Effector memory CD8-positive, alpha-beta T cell (primary cell): ENCODE measurements at places on chromosomes 3 and 15.

DNA sequence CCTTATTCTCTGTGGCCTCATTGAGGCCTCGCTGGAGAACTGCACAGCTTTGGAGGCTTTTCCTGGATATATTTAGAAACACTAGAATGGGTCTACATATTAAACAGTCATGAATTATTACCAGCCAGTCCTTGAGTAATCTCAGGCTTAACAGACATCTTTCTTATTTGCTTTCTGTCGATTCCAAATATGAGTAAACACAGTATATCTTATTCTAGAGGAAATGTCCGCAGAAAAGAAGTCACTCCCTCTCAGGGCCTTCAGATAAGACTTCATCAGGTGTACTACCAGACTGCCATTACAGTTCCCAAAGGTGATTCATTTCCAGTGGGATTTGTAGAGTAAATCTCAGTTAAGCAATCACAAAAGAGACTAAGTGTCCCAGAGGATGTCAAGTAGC, 310.7 kb downstream of the RBMS3 start:
- no peak for DNase-seq

- DNase-seq: no peak
These were observed 23.6 kb downstream of the NR2F2 start for GRCh38 chr15:96353930-96354730.

DNA sequence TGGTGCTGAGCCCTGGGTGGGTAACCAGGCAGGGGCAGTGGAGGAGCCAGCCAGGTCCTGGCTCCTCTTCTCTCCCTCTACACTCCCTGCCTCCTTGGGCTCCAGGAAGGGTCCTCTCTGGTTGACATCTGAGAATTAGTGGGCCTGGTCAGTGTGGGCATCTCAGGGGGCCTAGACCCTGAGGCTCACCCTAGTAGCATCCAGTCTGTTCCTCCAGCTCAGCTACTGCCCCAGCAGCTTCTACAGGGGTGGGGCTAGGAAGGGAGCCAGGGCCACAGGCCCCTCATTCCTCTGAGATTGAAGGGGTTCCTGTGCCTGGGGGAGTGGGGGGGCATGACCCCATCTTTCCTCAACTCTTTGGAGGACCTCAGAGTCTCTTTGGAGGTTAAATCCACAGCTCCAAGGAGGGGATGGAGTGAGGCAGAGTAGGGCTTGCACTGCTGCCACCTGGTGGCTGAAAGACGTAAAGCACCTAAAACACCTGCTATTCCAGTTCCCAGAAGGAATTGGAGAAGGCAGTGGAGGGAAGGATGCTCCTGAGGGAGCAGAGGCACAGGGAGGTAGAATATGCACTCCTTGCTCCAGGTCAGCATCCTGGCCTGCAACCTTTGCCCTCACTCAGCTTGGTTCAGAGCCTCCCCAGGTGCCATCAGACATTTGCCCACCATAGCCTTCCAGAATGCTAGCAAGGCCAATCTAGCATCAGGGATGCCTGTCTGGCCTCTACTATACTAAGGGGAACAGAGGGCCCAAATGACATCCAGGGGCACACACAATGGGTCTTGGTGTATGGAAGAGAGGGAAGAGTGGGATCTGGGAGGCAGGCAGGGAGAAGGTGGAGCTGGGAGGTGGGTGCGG, 25.1 kb downstream of the C3orf18 start:
- DNase-seq: peak; percentile 66

DNA sequence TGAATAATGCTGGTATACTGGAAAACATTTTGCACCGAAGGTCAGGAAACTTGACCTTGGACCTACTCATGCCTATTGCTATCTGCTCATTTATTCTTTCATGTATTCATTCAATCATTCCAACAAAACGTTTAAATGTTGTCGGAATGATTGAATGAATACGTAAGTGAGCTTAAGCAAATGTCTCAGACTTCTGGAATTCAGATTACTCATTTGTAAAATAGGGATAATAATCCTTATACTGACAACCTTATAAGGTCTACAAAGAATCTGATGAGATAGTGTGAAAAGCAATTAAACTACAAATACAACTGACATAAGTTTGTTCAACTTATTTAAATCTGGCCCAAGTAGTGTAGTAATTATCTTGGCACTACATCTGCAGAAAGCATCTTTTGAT, 288.7 kb downstream of the WDR72 start:
- no peak for DNase-seq

DNA sequence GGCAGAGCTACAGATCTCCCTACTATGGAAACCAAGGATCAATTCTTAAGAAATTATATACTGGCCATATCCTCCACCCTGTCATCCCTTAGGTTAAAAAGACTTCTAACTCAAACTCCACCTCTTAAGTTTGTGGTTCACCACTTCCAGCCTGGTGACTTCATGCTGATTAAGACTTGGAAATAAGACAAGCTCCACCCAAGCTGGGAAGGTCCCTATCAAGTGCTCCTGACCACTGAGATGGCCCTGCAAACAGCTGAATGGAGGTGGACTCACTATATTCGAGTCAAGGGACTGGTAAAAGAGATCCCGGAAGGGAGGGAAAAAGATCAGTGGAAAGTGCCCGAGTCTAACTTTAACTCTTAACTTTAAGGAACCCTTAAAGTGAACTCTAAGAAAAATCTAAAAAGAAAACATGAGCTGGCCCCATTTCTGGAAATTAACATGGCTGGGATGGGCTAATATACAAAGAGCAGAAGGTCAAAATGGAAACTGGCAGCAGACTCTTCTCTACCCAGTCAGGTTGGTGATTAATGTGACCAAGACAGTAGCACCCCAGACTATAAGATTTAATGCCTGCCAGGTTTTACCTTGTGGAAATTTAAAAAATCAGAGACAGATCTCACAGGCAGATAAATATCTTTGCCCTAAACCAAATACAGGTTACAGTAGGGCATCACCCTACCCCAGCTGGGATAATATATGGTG, 43.9 kb downstream of the PPCDC start:
- DNase-seq: peak; percentile 23

- no peak for DNase-seq
These were observed 171.8 kb downstream of the FEZF2 start for GRCh38 chr3:62201438-62202035.

DNA sequence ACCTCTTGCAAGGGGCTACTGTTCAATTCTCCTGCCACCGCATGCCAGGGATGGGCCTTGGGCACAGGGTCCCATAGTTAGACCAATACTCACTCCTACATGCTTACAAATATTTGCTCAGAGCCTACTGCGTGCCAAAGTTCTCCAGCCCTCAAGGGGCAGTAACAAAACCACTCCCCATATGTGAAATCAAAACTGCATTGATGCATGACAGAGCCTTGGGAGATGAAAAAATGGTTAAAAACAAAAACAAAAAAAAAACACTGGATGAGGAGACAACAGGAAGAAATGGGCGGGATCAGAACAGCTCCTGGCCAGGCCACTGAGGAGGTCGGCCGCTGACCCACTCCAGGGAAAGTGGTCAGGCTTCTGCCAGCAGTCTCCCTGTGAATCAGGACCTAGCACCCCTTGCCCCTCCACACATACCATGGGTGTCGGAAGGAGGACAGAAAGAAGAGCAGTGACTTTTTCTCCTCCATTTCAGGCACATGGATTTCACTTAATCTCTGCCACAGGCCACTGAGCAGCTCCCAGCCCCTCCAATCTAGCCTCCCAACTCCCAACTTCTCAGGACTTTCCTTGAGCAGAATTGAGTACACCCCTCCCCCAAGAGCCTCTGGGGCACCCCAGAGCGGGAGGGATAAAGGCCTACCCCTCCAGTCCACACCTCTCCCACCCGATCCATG, 2.8 kb downstream of the PLXNB1 start:
- DNase-seq: no peak

DNA sequence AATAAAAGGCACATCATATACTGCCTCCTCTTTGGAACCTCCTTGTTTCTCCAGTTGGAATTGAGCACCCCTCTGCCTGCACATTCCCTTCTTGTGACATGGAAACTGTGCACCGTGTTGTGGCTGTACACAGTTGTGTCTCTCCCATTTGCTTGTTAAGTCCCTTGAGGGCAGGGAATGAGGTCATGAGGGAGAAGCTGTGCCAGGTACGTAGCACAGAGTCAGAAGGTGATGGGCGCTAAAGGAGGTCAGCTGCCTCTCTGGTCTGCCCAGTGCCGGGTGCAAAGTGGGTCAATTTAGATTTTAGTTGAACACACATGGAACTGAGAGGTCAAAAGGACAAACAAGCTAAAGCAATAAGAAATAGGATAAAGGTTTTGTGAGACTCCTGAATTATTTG, 124.4 kb downstream of the FAM43A start:
- DNase-seq: no peak

- DNase-seq: no peak
These were observed 38.8 kb downstream of the ADAM10 start for GRCh38 chr15:58710701-58711100.
